ENCODE measurements at places on chromosomes 6 and 20.

- no peak for DNase-seq
These were observed 70.9 kb upstream of the ASCC3 start for GRCh38 chr6:100952006-100952405.

GRCh38 chr20:58558486-58559367, 43.5 kb upstream of the APCDD1L start:
- DNase-seq, result no peak

GRCh38 chr6:164051427-164051826, 636.9 kb downstream of the QKI start:
- DNase-seq, result no peak

- no peak for DNase-seq
These were observed 205.3 kb upstream of the ASCC3 start for GRCh38 chr6:101086473-101086872.

GRCh38 chr6:98546376-98546775, 288.0 kb upstream of the POU3F2 start:
- no peak for DNase-seq

DNA sequence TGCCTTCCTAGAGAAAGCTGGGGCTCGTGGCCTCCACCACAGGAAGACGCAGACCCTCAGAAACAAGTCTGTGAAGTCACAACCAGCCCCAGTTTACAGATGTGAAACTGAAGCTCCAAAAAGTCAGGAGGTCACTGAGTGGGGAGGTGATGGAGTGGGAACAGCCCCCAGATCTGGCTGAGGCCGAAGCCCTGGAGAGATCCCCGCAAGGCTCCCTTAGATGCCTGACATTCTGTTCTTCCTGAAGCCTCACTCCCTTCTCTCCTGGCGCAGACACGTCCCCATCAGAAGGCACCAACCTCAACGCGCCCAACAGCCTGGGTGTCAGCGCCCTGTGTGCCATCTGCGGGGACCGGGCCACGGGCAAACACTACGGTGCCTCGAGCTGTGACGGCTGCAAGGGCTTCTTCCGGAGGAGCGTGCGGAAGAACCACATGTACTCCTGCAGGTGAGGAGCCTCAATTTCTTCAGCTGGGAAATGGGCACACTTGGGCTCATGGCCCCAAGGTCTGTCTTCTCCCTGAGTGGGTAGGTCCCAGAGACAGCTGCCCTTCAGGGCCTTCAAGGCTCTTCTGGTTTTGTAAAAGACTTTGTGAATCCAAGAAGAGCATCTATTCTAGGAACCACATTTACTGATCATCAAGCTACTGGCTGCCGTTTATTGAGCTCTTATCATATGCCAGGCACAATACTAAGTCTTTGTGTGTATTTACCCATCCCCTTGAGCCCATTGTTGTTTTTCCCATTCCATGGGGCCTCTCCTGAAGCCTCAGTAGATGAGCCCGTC, 50.5 kb downstream of the HNF4A start:
- no peak for DNase-seq

DNA sequence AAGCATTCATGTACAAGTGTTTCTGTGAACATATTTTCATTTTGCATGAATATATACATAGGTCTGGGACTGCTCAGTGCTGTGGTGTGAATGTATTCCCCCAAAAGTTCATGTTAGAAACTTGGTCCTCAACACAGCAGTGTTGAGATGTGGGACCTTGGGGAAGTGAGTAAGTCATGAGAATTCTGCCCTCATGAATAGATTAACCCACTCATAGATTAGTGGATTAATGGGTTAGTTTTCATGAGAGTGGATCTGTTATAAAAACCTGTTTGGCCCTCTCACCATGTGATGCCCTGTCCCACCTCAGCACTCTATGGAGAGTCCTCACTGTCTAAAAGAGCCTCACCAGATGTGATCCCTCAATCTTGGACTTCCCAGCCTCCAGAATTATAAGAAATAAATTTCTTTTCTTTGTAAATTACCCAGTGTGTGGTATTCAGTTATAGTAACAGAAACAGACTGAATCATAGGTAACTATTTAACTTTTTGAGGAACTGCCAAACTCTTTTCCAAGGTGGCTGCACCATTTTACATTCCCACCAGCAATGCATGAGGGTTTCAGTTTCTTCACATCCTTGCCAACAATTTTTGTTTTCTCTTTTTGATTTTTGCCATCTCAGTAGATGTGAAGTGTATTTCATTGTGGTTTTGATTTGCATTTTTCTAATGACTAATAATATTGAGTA, 45.3 kb downstream of the QRSL1 start:
- DNase-seq, result no peak
